ENCODE measurements at places on chromosomes 13 and 19. TPM values are rescaled to one million over a fixed set of nuclear protein-coding genes. Genes with fewer than 3 reads are reported as not detected.

The NLRP8 gene
- not detected for total RNA-seq

The FFAR3 gene
- not detected for total RNA-seq

The SHISA7 gene
- not detected for total RNA-seq

DNA sequence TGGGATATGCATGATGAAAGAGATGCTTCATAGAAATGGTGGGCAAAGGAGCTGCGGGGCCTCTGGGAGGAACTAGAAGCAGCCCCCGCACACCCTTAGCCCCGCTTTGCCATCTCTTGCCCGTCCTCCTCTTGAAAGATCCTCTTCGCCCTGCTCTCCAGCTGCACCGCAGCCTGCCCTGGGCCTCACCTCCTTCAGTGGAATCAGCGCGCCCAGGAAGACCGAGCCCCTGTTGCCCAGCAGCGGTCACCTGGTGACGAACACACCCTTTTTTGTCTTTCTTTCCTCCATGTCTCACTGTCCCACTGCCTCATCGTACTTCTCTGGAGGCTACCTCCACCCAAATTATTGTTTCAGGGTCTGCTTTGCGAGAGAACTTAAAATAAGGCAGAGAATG is 807.6 kb downstream of the UQCRFS1 start:
- H3K27ac ChIP-seq = no peak overlapping the region
- no peaks in the 10 kb centered on the region for H3K36me3 ChIP-seq

GRCh38 chr19:1767464-1767933 is 14.2 kb downstream of the ONECUT3 start:
- no peak overlapping the region for H3K4me3 ChIP-seq
- H3K36me3 ChIP-seq = no peaks in the 10 kb centered on the region
- DNase-seq = peak; percentile 62
- H3K27ac ChIP-seq = no peak overlapping the region
- no peaks in the 10 kb centered on the region for H3K4me1 ChIP-seq

DNA sequence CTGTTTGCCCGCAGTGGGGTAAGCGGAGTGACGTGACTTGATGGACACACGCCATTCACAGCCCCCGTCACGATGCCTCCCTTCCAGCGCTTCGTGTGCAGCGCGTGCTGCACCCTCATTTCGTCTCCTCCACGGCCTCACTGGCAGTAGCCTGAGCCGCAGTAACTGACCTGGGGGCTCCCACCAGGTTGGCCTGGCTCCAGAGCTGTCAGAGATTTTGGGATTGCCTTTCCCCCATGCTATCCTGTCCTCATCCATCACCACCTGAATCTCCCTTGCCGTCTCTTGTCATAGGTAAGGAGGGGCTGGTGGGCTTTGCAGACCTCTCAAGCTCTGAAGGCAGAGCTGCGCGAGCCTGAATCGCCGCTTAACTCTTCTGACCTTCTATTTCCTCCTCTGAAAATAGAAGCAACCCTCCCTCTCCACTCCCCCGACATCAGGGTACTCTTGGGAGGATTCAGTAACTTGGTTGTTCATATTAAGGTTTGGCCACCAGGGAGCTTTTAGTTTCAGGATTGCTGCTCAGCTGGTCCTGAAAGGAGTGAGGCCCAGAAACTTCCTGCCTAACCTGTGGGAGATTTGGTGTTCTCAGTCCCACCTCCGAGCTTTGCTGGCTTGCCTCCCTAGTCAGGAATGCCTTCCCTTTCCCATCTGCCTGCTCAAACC is 27.9 kb downstream of the SIGLEC5 start:
- H3K27ac ChIP-seq = no peak overlapping the region
- DNase-seq = no peak
- no peaks in the 10 kb centered on the region for H3K4me1 ChIP-seq
- no peaks in the 10 kb centered on the region for H3K27me3 ChIP-seq

- peaks cover 9% of the 10 kb centered on the region for H3K4me1 ChIP-seq
- H3K27ac ChIP-seq = peak overlapping the region; percentile 65
- no peak overlapping the region for H3K4me3 ChIP-seq
- no peaks in the 10 kb centered on the region for H3K27me3 ChIP-seq
- H3K36me3 ChIP-seq = no peaks in the 10 kb centered on the region
- peak; percentile 84 for DNase-seq
These were observed 51.0 kb downstream of the LYL1 start for GRCh38 chr19:13051557-13052165.

DNA sequence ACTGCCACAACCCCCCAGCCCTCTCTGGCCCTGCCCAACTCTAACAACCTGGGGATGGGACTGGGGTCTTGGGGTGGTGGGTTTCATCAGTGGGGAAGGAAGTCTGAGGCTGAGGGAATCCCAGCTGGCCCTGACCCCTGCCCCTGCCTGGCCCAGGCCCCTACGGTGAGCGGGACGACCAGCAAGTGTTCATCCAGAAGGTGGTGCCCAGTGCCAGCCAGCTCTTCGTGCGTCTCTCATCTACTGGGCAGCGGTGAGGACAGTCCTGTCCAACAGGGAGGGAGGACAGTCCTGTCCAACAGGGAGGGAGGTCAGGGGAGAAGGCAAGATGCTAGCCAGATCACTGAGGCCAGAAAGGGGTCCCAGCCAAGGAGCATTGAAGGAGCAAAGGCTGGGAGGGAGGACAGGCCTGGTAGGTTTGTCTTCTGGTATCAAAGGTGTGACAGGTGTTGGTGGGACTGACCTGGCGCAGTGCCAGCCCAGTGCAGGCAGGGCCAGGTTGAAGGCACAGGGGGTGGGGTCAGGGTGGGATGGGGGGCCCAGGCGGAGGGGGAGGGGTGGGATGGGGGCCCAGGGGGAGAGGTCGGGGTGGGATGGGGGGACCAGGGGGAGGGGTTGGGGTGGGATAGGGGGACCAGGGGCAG is 12.1 kb upstream of the LTBP4 start:
- no peaks in the 10 kb centered on the region for H3K27me3 ChIP-seq
- no peaks in the 10 kb centered on the region for H3K36me3 ChIP-seq
- no peak overlapping the region for H3K4me3 ChIP-seq
- H3K27ac ChIP-seq = no peak overlapping the region

GRCh38 chr13:80547341-80547740 is 206.4 kb upstream of the SPRY2 start:
- H3K27ac ChIP-seq = no peak overlapping the region
- H3K27me3 ChIP-seq = no peaks in the 10 kb centered on the region
- H3K36me3 ChIP-seq = no peaks in the 10 kb centered on the region
- H3K4me3 ChIP-seq = no peak overlapping the region

GRCh38 chr13:23007426-23007825 is 173.4 kb upstream of the SGCG start:
- DNase-seq = no peak
- H3K36me3 ChIP-seq = no peaks in the 10 kb centered on the region
- no peaks in the 10 kb centered on the region for H3K27me3 ChIP-seq
- no peak overlapping the region for H3K4me3 ChIP-seq
- no peaks in the 10 kb centered on the region for H3K4me1 ChIP-seq
- H3K27ac ChIP-seq = no peak overlapping the region
